Epithelial cell of proximal tubule (primary cell): ENCODE measurements at places on chromosomes 5 and 9.
A peak's percentile ranks its signal among the peaks of the same experiment; 100 is the strongest.

GRCh38 chr9:96425500-96426169 is 7.5 kb upstream of the ZNF367 start:
- DNase-seq: no peak

DNA sequence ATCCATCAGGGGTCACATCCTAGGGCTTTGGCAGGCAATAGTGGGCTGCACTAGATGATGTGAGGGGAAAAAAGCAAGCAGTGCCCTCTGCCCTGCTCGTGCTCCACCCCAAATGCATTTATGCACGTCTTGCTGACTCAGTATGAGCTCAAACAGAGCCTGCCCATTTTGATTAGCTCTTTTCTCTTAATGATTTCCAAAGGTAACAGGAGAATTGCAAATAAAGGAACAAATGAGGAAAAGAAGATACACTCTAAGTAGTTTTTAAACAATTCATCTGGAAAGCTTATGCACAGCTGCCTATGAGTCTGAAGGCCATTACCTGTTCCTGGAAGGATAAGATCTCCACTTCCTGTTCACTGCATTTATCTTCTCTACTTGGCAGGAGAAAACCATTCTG is 364.2 kb downstream of the TMEM232 start:
- DNase-seq: peak; percentile 27

DNA sequence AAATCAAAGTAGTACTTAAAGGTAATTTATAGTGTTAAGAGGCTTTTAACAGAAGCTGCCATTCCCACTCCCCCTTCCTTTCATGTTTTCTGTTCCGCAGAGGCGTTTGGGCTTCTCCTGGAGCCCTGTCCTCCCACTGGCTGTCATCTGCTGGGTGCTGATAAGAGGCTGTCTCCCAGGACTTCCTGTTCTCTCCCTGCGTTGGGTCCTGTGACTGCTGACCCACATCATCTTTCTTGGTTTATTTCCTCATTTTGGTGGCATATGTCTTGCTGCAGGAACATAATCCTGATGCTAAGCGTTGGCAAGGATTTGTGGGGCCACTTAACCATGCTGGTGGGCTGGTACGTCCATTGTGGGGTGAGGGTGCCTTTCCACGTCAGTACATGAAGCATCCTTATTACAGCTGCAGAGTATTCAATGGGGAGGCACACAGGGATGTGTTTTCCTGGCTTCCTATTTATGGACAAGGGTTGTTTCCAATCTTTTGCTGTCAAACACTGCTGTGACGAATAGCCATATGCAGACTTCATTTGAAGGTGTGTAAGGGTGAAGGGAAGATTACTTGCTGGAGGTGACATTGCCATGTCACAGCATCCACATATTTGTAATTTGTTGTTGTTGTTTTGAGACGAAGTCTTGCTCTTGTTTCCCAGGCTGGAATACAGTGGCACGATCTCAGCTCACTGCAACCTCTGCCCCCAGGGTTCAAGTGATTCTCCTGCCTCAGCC is 22.3 kb upstream of the RNF130 start:
- no peak for DNase-seq

DNA sequence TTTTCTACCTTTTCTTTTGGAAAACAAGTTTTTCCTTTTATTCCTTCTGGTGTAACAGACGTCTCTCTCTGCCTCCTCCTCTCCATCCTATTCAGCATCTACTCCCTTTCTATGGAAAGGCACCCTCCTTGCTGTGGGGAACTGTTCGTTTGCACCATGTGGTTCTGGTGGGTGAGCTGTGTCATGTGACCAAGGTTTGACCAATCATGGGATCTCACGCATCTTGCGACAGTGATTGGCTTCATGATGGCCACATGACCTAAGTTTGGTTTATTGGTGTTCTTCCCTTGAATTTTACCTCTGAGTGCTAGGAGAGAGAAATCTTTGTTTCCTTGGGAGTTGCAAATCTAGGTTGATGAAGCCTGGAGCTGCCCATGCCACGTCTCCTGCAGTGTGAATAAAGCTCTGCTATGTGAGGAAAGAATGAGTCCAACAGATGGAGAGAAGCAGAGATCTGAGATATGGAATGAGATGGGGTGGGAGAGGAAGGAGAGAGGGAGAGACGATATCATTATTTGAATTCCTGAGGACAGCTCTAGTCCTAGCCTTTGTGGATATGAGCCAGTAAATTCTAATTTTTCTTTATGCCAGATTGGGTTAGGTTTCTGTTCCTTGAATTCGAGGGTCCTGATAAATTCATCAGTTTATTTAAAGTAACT is 178.8 kb upstream of the IL12B start:
- no peak for DNase-seq

DNA sequence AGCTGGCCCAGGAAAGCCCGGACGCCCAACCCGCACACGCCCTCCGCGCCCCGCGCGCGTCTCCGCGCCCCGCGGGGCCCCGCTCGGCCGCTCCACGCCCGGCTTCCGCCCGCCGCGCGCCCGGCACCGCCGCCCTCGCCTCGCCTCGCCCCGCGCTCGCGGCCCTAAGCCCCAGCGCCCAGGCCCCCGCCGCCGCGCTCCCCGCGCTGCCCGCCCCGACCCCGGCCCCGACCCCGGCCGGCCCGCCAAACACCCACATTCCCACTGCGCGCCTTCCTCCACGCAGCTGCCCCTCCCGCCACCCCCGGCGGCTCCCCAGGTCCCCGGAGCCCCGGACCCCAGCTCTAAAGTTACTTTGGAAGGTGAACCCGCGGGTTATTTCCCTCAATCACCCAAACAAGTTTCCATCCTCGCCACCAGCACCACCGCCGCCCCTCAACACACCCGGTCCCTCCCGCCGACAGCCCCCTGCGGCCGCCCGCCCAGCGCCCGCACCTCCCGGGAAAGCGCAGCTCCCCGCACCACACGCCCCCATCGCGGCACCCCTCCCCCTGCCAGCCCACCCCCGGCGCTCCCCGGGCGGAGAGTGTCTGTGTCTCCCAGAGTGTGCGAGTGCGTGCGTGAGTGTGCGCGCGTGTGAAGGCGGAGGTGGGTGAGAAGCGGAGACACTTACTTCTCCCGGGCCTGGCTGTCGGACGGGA is 439 bp downstream of the SSBP2 start:
- no peak for DNase-seq
